ENCODE measurements at places on chromosomes 13 and 19.

- DNase-seq: no peak
Measured at GRCh38 chr13:100240109-100240779, 151.4 kb downstream of the PCCA start.

GRCh38 chr13:59157181-59157580 lies 1006.5 kb downstream of the DIAPH3 start:
- DNase-seq: no peak

DNA sequence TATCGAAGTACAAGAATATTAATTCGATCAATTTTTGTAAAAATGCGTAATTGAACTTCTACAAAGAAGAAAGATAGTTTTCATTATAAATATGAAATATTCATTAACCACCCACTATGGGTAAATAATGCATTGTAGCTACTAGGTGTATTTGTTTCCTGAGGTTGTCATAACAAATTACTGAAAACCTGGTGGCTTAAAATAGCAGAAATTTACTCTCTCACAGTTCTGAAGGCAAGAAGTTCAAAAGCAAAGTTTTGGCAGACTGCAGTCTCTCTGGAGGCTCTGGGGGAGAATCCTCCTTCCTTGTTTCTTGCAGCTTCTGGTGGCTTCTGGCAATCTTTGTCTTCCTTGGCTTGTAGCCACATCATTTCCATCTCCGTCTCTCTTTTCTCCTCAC lies 99.2 kb upstream of the MIR17HG start:
- no peak for DNase-seq

DNA sequence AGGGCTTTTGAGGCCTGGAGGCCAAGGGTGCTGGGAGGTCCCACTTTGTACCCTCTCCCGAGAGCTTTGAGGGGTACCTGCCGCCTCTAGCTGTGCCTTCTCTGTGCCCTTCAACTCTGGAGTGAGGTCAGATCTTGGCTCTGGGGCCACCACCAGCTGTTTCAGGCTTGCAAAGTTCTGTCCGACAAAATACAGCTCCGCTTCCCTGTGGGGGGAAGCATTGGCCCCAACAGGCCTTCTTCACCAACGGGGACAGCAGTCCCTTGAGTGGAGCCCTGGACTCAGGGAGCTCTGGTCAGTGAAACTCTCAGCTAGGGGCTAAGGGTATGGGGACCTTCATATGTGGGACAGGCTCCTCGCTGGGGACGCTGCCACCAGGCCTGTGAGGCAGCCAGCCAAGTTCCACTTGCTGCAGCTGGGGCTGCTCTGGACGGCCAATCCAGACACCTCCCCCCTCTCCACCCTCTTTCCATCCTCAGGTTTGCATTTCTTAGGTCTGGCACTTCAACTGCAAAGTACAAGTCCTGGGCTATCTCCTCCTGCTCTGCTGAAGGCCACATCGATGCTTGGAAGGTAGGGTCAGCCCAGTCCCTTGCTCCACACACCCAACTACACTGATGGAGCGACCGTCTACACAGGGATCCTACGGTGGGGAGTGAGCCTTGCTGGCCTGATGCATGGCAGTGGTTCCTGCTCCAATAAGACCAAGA lies 46.8 kb downstream of the C13orf46 start:
- DNase-seq: no peak

DNA sequence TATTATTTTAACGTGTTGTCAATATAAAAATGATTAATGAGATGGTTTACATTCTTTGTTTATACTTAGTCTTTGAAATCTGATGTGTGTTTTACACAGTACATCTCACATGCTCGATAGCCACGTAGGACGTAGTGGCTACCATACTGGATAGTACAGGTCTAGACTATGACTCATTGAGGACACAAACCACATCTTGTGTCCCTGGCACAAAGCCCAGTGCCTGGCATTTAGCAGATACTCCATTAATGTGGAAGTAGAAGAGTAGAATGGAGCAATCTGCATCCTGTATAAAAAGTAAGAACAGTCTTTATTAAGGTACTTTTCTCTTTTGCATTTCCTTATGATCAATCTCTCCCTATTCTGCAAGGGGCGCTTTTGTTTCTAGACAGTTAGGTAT lies 49.0 kb upstream of the FRY start:
- DNase-seq: peak; percentile 96

Measured in inflammatory macrophage (primary cell).